ENCODE measurements at places on chromosomes 11 and 22.

- no peak for DNase-seq
Measured at GRCh38 chr11:47573321-47573720, 5.4 kb downstream of the KBTBD4 start.

- DNase-seq = no peak
Measured at GRCh38 chr22:34017205-34017604, 96.9 kb upstream of the LARGE1 start.

DNA sequence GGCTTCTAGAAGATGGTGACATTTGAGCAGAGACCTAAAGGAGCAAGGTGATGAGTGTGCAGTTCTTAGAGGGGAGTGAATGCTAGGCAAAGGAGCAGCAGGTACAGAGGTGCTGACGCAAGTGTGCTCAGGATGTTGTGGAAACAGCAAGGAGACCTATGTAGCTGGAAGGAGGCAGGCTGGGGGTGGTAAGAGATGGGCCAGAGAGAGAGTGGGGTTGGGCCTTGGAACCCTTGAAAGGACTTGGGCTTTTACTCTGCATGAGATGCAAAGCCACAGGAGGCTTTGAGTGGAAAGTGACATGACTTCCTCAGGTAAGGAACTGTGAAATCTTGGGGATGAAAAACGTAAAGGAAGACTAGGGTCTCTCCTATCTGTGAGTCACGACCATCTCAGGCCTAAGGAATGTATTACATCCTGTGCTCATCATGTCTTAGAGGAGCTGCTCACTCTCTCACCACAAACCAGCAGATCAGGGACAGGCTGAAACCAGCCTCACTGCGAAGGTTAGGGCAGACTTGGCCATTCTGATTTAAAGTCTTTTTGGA is 65.4 kb downstream of the MICAL2 start:
- peak; percentile 58 for DNase-seq

DNA sequence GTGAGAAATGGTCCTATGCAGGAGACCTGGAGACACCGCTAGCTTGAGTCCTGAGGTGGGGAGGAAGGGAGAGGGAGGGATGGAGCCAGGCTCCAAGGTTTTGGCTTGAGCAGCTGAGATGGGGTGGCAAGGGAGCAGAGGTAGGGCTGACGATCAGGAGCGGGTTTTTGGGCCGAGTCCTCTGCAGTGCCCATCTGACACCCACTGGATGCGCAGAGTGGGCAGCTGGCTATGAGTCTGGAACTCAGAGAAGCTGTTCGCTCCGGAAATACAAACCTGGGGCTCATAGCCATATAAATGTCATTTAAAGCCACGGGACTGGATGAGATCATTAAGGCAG is 453 bp upstream of the MAFF start:
- DNase-seq = no peak

DNA sequence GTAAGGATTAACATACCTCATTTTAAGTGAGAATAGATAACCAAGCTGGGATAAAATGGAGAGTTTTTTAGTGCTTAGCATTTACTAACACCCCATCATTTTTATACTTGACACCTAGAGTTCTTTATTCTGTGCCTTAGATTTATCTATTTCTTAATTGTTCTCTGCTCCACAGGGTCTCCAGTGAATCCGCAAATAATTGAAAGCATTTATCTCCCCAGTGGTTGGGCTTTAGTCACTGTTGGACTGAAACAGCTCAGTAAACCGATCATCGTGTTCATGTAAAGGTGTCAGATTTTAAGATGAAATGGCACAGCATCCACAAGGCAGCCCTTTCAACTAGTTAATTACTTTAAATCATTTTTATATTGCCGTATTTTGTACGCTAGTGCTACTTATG is 17.8 kb upstream of the GRIA4 start:
- no peak for DNase-seq

DNA sequence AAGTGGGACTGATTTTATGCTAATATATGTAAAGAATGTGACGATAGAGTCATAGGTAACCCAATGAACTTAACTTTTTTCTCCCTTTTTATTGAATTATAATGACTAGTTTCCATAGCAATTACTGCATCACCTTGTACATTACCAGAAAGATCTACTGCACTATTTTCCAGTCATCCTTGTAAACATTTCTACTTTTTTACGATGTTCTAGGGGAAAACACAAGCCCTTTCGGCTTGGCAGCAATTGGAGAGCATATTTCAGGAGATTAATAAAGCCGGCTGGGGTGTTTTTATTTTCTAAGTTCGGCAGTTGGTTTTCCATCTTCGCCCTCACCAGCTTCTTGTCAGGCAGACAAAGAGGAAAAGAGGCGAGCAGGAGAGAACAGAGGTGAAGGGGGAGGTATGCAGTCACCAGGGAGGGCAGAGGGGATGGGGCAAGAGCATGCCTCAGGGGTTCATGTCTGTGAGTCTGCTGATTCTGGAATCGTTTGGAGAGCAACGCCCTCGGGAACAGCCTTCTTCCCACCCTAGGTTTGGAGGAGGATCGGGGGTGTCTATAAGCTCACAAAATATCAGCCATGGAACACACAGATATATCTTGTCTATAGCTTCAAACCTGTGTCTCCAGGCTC is 476.4 kb downstream of the MIAT start:
- no peak for DNase-seq

DNA sequence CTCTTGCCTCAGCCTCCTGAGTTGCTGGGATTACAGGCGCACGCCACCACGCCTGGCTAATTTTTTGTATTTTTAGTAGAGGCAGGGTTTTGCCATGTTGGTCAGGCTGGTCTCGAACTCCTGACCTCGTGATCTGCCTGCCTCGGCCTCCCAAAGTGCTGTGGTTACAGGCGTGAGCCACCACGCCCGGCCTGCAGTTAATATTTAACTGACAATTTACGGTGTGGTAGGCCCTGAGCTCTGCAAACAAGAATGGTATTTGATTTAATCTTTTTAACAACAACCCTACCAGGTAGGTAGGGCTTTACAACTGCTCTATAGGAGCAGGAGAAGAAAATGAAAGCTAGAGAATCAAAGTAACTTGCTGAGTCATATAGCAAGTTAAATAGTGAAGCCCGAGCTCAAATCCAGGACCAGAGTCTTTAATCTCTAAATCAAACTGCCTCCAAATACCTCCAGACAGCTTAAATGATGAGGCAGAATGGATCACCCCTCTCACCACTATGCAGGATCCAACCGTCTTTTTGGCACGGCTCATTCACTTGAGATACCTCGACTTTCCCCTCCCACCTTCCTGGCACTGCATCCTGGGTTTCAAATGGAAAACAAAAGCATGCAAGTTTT is 9.4 kb downstream of the UEVLD start:
- peak; percentile 39 for DNase-seq

DNA sequence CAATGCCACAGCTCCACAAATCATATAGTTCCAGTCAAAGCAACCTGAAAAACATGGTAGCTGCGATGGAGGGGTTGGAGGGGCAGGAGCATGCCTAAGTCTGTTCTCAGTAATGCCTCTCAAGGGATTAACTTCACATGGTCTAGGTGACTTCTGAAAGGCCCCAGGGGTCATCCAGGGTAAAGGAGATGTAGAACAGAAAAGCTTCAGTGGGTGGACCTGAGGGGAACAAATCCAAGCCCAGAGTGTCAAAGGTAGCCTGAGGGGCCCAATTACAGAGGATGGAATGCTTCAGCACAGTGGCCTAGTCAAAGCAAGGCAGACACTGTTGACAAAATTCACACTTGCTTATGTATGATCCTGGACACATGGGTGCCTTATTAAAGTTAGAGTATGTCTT is 23.3 kb downstream of the OR4D9 start:
- DNase-seq = no peak

- DNase-seq = no peak
Measured at GRCh38 chr11:131253142-131253655, 117.2 kb upstream of the NTM start.

Data from activated CD4-positive, alpha-beta memory T cell treated with anti-CD3 and anti-CD28 coated beads for 36 hours (primary cell).